HCT116 (cell line): ENCODE measurements at places on chromosomes 7 and 10. TPM values are rescaled to one million over a fixed set of nuclear protein-coding genes. Genes with fewer than 3 reads are reported as not detected.

The EPHA1 gene
- total RNA-seq, result 29.9 TPM

The OPALIN gene
- total RNA-seq, result not detected

The ADAM8 gene
- 4.1 TPM for total RNA-seq

The TEX47 gene
- total RNA-seq, result not detected

The ASB10 gene
- not detected for total RNA-seq

- H3K4me1 ChIP-seq, result peaks cover 13% of the 10 kb centered on the region
- no peak overlapping the region for H3K4me3 ChIP-seq
- no peak overlapping the region for H3K27ac ChIP-seq
These were observed 61.5 kb upstream of the NANOS1 start for GRCh38 chr10:118968060-118968459.

DNA sequence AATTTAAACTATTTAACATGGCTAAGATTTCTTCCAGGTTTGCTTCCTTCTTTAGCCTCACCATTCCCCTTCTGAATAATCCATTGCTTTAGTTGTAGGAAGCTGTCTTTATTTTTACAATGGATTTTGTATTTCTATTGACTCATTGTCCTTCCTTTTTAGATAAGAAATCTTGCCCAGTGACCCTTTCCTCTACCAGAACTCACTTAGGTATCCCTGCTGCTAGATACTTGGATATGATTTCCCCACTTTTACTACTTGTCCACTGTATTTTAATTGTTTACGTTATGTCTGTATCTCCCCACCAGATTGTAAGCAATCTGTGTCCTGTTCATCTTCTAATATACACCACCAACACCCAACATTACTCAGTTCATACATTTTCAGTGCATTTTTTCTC, 47.7 kb upstream of the MDFIC start:
- H3K4me1 ChIP-seq, result no peaks in the 10 kb centered on the region
- H3K36me3 ChIP-seq, result no peaks in the 10 kb centered on the region
- no peaks in the 10 kb centered on the region for H3K27me3 ChIP-seq
- DNase-seq, result no peak

DNA sequence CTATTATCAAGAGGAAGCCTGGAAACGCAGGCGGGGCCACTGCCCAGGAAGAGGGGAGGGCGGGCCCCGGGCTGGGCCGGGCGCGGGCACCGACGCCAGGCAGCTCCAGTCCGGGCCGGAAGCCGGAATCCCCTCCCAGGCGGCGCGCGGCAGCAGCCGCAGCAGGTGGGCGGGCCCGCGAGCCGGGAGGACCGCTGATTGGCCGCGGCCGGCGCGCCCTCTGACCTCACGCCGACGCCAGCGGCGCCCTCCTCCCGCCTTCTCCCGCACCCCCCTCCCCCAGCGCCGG, 438 bp downstream of the BCL7B start:
- peaks cover 16% of the 10 kb centered on the region for H3K4me1 ChIP-seq
- H3K27me3 ChIP-seq, result no peaks in the 10 kb centered on the region
- peak overlapping the region; percentile 99 for H3K4me3 ChIP-seq
- peak overlapping the region; percentile 99 for H3K27ac ChIP-seq

- no peaks in the 10 kb centered on the region for H3K27me3 ChIP-seq
- H3K4me1 ChIP-seq, result no peaks in the 10 kb centered on the region
- no peak overlapping the region for H3K4me3 ChIP-seq
These were observed 28.5 kb downstream of the CPED1 start for GRCh38 chr7:121016966-121017365.

GRCh38 chr10:58698777-58699356, 186.2 kb downstream of the BICC1 start:
- H3K4me1 ChIP-seq, result no peaks in the 10 kb centered on the region
- DNase-seq, result no peak
- H3K4me3 ChIP-seq, result no peak overlapping the region
- no peaks in the 10 kb centered on the region for H3K36me3 ChIP-seq
- peaks cover 14% of the 10 kb centered on the region; the same call in 1 of the 2 replicates for H3K27me3 ChIP-seq

GRCh38 chr10:72340510-72341261, 14.0 kb downstream of the DNAJB12 start:
- H3K27me3 ChIP-seq, result no peaks in the 10 kb centered on the region
- no peak overlapping the region for H3K27ac ChIP-seq
- peaks cover 15% of the 10 kb centered on the region for H3K4me1 ChIP-seq

DNA sequence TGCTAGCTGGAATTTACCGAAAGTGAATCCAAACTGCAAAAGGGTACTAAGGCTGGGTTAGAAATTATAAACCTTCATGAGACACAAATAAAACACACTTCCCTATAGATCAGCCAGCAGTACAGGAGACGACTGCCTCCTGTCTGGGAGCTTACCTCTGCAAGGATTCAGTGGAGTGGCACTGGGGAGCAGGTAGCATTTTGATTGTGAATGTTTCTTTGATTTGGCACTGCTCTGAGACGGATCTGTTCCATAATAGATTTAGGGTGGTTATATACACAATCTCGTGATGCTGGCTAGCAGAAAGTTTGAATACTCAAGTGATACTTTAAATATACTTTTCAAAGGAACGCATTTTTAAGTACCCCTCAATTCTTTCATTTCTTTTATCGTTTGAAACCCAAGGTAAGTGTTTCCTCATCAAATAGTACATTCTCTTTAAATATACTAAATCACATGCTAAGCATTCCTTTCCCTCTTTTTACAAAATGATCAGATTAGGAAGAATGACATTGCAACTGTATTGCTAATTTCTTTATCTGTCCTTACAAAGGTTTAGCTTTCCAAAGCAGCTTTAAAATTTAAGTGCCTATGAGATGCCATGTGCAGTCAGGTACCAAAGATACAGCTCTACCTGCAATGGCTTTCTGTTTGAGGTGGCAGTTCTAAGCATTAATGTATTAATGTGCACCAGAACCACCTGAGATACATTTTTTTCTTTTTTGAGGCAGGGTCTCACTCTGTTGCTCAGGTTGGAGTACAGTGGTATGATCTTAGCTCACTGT, 20.6 kb upstream of the CHCHD3 start:
- H3K4me1 ChIP-seq, result no peaks in the 10 kb centered on the region
- peaks cover 19% of the 10 kb centered on the region for H3K27me3 ChIP-seq
- H3K4me3 ChIP-seq, result no peak overlapping the region
- H3K36me3 ChIP-seq, result no peaks in the 10 kb centered on the region
- no peak overlapping the region for H3K27ac ChIP-seq
- DNase-seq, result no peak

- DNase-seq, result no peak
- no peaks in the 10 kb centered on the region for H3K27me3 ChIP-seq
- H3K36me3 ChIP-seq, result no peaks in the 10 kb centered on the region
These were observed 12.3 kb downstream of the ESYT2 start for GRCh38 chr7:158816995-158817394.

DNA sequence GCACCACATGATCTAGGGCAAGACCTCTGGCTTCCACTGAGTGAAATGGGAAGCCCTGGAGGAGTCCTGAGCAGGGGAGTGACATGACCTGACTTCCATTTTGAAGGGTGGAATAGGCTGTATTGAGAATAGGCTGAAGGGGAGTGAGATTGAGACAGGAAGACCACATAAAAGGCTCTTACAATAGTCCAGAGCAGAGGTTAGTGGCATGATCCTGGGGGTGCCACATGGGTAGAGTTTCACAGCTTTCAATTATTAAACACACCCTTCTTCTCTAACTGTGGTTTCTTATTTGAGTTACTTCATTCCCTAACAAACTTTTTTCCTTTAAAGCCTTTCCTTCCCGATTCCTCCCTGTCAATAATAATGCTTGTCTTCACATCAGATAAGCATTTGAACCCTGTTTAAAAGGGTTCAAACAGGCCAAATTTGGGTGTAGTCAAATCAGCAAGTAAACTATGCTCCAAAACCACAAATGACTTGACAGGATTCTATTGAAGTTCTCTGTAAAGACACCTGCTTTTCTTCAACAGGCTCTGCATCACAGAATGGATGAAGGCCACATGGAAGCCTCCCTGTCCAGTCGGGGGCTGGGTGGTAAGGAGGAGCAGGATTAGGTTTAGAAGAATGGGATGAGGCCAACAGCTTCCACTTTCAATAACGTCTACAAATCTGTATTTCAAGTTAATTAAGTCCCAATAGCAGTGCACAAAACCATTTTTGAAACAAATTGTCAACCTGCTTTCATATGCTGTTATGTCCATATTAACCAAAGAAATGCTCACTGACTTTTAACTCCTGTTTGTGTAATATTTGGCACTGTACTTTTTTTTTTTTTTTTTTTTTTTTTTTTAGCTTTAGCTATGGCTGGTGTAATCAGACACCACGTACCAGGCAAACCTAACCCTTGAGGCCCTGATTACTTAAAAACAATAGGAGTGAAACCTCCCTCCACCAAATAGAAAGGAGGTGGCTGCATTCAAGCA, 131.9 kb downstream of the NRCAM start:
- no peaks in the 10 kb centered on the region for H3K4me1 ChIP-seq
- H3K27ac ChIP-seq, result no peak overlapping the region
- H3K27me3 ChIP-seq, result no peaks in the 10 kb centered on the region
- no peak for DNase-seq
- no peaks in the 10 kb centered on the region for H3K36me3 ChIP-seq

GRCh38 chr10:12237265-12238220, 41.6 kb downstream of the CDC123 start:
- DNase-seq, result no peak
- H3K27me3 ChIP-seq, result no peaks in the 10 kb centered on the region
- peaks cover 48% of the 10 kb centered on the region for H3K36me3 ChIP-seq
- H3K4me1 ChIP-seq, result no peaks in the 10 kb centered on the region
- H3K4me3 ChIP-seq, result no peak overlapping the region

DNA sequence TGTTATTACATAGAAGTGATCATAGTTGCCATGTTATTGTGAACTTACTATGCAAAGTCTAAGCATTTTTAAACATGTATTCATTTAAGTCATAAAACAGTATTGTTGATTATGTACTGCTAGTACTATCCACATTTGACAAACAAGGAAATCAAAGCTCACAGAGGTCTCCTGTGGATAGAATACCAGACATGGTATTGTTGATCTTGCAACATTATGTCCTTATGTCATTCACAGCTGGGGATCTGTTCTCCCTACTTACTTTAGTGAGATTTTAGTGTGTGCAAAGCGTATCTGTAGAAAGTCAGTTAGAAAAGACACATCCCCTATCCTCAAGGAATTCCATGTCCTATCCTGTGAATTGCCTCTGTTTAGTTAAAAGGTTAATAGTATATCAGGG, 106.1 kb downstream of the SND1 start:
- H3K4me3 ChIP-seq, result no peak overlapping the region
- no peaks in the 10 kb centered on the region for H3K36me3 ChIP-seq
- no peak overlapping the region for H3K27ac ChIP-seq
- no peaks in the 10 kb centered on the region for H3K4me1 ChIP-seq
- no peak for DNase-seq

- no peaks in the 10 kb centered on the region for H3K36me3 ChIP-seq
- H3K4me3 ChIP-seq, result no peak overlapping the region
- no peaks in the 10 kb centered on the region; the same call in 1 of the 2 replicates for H3K4me1 ChIP-seq
- peak; percentile 54 for DNase-seq
- H3K27me3 ChIP-seq, result peaks cover 6% of the 10 kb centered on the region; the same call in 1 of the 2 replicates
- H3K27ac ChIP-seq, result no peak overlapping the region
These were observed 188.5 kb upstream of the BMPER start for GRCh38 chr7:33716581-33717477.

- no peaks in the 10 kb centered on the region for H3K36me3 ChIP-seq
- no peaks in the 10 kb centered on the region for H3K4me1 ChIP-seq
- no peak overlapping the region for H3K27ac ChIP-seq
These were observed 36.7 kb upstream of the PDGFA start for GRCh38 chr7:556291-556826.

DNA sequence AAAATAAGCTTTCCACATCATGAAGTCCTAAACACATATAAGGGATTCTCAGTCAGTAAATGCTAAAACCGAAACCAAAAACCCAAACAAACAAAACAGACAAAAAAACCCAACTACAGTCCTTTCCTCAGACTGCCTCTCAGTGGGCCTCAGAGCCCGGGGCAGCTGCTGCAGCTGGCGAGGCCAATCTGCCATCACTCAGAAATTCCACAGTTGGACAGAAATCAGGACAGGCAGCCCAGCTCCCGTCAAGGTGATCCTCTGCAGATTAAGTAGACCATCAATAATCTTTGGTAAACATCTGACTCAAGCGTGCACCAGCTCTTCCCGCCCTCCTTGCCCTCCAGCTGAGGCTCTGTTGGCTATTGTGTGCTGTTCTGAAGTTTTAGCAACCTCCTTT, 142.2 kb downstream of the ATXN7L1 start:
- H3K4me1 ChIP-seq, result no peaks in the 10 kb centered on the region
- no peaks in the 10 kb centered on the region for H3K27me3 ChIP-seq
- no peak overlapping the region for H3K4me3 ChIP-seq
- H3K36me3 ChIP-seq, result no peaks in the 10 kb centered on the region
